ENCODE measurements at places on chromosomes 2 and 18.

- DNase-seq: peak; percentile 16
Measured at GRCh38 chr2:239461291-239462190, 60.7 kb upstream of the HDAC4 start.

DNA sequence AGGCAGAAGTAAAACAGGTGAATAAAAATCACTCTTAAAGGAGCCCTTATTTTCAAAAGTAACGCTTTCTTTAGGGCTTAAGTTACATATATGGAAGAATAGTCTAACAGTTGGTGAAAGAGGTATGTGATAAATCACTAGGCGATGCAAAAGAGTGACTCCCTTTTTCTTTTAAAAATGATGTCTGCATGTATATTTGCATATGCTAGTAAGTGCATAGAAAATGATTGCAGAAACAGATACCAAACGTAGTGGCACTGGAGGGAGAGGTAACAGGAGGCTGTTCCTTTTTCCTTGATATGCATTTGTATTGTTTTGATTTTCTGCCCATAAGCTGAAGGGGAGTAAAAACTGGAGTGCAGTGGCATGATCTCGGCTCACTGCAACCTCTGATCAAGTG lies 158.3 kb downstream of the PRPF40A start:
- DNase-seq: no peak

- no peak for DNase-seq
Measured at GRCh38 chr2:172931918-172932520, 143.6 kb upstream of the MAP3K20 start.

GRCh38 chr2:25204190-25204838 lies 35.9 kb upstream of the POMC start:
- DNase-seq: no peak

- no peak for DNase-seq
Measured at GRCh38 chr2:145321344-145321743, 801.4 kb upstream of the ZEB2 start.

GRCh38 chr2:219443016-219443696 lies 8.5 kb downstream of the SPEG start:
- no peak for DNase-seq

DNA sequence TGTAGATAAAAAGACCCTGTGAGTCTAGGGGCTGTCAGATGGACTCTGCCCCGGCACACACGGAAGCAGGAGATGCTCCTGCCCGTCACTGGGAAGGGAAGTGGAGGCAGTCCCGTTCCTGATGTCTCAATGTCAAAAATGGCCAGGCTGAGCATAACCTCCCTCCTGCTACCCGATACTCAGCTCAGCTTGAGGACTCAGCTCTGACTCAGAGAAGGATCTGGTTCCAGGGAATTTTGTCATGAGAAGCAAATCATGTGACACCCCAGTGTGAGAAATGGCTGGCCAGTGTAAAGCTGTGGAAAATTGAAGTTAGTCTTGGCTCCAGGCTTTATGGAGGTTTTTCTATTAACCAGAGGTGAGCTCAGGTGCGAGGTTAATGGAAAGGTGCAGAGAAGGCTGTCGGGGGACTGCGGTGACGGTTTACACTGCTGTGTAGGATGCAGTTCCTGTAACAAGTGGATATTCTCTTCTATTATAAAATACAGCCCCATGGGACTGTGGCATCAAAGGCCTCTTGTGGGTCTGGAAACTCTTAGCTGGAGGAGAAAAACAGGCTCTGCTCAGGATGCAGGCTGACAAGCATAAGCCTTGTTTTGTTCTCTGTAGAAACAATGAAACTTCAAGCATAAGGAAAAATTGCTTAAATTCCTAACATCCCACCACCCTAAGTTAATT lies 24.7 kb upstream of the AGAP1 start:
- DNase-seq: peak; percentile 81

DNA sequence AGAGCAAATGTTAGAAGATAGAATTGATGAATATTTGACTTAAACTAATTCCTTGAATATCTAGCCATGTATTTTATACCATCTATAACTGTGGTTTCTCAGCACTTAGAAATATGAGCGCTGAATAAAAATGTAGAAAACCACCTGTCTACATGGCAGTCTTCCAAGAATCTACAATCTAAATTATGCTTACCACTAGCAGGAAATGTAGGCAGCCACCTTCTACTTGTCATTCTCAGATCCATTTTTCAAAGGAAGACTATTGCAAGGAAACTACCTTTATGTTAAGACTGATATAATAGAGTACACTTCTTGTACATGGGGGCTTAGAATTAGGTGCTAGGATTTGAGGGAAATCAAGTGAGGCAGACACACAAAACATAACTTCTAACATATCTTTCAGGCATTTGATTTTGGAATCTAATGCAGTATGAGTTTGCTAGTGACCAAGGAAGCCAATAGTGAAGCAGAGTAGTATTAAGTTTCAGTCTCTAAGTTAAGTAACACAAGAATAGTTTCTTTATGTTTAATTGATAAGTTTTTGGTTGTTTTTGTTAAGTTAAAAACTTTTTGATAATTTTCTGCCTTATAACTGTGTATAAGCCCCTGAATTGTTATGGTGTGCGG lies 175.9 kb upstream of the ITGA4 start:
- DNase-seq: no peak

- DNase-seq: no peak
Measured at GRCh38 chr2:218516614-218517013, 51.5 kb downstream of the USP37 start.

GRCh38 chr18:2881840-2882195 lies 35.0 kb downstream of the EMILIN2 start:
- no peak for DNase-seq

- DNase-seq: no peak
Measured at GRCh38 chr2:159790323-159790722, 7.7 kb downstream of the CD302 start.

- DNase-seq: no peak
Measured at GRCh38 chr2:65326276-65326675, 98.6 kb downstream of the ACTR2 start.

DNA sequence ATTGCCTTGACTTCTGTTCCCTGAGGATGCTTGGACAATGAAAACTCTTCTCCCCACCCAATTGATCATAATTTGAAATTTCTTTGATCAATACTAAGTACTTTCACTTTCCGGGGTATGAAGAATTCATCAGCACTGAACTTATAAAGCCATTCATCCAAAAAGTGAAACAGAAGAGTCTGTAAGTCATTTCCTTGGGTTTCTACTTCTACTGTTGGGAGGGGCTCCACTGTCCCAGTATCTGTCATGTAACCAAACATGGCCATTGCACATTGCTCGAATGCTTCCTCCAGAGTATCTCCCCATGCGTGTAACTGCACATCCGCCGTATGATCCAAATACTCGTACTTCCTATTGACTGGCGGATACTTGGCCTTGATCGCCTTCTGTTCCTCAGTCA lies 30.3 kb downstream of the NCL start:
- no peak for DNase-seq

GRCh38 chr18:58980991-58981390 lies 116.3 kb downstream of the ZNF532 start:
- no peak for DNase-seq

DNA sequence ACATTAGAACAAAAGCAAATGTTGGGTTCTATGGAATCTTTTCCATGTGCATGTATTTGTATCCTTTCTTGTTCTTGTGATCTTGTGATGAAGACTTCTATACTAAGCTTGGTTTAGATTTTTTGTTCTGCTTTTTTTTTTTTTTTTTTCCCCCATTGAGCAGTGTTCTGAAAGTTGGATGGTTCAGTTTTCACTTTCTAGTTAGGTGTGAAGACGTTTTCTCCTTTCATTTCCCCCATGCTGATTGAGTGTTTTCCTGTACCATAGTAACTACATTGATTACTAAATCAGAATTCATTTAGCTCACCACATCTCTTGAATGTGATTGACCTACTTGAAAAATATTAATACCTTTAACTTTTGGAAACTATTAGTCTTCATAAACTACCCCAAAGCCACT lies 34.1 kb downstream of the NOP58 start:
- no peak for DNase-seq

GRCh38 chr18:76928179-76928868 lies 106.0 kb downstream of the ZNF236 start:
- DNase-seq: no peak

GRCh38 chr2:47778698-47779425 lies 4.1 kb upstream of the MSH6 start:
- no peak for DNase-seq

DNA sequence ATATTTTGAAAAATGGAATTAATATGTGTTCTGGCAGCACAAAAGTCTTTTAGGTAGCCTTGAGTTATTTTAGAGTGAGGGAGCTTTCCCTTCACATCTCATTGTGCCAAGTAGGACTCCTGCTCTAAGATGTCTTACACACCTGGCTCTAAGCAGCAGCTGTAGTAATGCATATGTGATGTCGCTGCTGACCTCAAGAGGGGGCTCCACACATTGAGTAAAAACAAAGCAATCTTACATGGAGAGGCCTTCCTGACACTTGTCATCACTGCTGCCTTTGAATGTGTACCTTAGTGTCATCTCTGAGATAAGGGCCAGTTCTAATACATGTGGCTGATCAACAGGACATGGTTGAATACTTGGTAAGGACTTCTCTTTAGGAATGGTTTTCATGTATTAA lies 75.8 kb downstream of the ACTR3 start:
- DNase-seq: no peak

- peak; percentile 80 for DNase-seq
Measured at GRCh38 chr2:26033270-26033817, 540 bp upstream of the RAB10 start.

- peak; percentile 28 for DNase-seq
Measured at GRCh38 chr2:47172156-47172921, 17.2 kb upstream of the STPG4 start.

GRCh38 chr2:198375083-198375410 lies 570.7 kb downstream of the PLCL1 start:
- DNase-seq: no peak

- no peak for DNase-seq
Measured at GRCh38 chr18:10414293-10414842, 40.1 kb upstream of the APCDD1 start.

- no peak for DNase-seq
Measured at GRCh38 chr2:80302314-80303005, 2.1 kb downstream of the LRRTM1 start.

DNA sequence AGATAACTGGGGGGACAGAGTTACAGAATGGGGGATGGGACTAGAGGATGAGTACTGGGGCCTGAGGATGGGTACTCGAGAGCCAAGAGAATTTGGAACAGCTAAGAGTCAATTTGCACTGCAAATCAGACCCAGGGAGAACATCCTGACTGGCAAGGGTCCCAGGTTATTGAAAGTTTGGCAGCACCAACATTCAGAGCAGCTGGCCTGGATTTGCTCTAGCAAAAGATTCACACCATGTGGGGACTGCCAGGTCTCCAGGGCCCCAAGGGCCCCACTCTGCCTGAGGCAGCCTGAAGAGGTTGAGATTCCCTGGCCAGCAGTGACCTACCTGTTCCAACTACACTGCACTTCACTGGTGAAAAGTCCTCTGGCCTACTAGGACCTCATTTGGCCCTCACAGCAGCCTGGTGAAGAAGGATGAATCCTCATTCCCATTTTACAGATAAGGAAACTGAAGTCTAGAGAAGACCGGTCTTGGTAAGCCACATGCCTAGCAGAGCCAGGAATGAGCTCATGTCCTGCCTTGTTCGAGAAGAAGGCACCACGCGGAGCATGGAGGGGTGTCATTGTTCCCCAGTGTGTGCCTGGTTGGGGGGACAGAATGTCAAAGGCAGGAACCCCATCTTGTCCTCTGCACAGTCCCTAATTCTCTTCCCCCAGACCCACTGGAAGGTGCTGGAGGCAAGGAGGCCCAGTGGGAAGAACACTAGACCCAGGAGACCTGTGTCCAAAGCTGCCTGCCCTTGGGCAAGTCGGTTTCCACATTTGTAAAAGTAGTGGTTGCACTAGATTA lies 258.6 kb downstream of the TNS1 start:
- DNase-seq: peak; percentile 76

GRCh38 chr2:32260376-32260775 lies 4.3 kb downstream of the NLRC4 start:
- no peak for DNase-seq

- no peak for DNase-seq
Measured at GRCh38 chr2:139078376-139078775, 298.2 kb upstream of the NXPH2 start.

- DNase-seq: no peak
Measured at GRCh38 chr2:176614049-176614448, 344.8 kb downstream of the MTX2 start.
